ENCODE measurements at places on chromosomes 6 and 20.
A peak's percentile ranks its signal among the peaks of the same experiment; 100 is the strongest.

DNA sequence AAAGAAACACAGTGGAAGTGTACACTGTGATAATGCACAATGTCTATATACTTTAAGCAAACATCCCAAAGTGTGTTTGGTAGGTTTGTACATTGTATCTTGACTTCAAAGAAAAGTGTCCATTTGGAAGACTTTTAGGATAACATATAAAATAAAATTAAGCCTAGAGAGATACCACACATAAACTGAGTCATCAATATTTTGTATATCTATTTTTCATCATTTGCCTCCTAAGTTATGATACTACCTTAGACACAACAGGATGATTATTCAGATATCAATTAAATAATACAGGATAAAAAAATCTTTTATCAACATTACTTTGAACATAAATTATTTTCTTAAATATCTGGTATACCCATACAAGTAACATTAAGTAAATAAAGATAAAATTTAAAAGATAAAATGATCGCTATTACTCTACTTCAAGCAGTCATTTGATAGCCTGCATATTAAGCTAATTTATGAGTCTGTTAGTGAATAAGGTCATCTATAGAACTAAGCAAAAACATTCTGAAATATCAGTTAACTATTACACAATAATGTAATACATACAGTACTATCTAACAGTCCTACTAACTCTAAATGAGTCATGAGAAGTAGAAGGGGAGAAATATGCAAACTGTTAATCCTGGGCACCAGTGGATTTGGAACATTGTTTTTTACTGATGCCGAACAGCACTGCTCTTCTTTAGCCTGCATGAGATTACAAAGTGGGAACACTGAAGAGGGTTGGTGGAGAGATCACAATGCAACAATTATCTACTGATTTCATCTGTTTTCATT, 158.4 kb upstream of the SIM1 start:
- DNase-seq, result no peak

GRCh38 chr6:139927236-139927635, 552.8 kb upstream of the CITED2 start:
- no peak for DNase-seq

DNA sequence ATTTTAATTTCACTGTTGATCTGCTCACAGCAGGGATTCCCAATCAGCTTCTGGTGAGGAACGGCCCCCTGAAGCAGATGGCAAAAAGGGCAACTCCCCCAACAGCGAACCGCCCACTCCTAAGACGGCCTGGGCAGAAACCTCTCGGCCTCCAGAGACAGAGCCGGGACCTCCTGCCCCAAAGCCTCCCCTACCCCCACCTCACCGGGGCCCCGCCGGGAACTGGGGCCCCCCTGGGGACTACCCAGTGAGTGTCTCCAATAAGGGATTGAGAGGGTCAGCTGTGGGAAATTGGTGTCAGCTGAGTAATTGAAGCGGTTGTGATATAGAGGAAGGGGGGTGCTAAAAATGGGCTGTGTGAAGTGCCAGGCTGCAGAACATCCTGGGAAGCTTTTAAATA, 6.4 kb downstream of the PRRC2A start:
- no peak for DNase-seq

- no peak for DNase-seq
These were observed 63.2 kb upstream of the TIAM2 start for GRCh38 chr6:154931711-154932424.

GRCh38 chr6:79737172-79737571, 106.0 kb downstream of the SH3BGRL2 start:
- no peak for DNase-seq

GRCh38 chr6:105595829-105596228, 192.9 kb upstream of the PREP start:
- no peak for DNase-seq

DNA sequence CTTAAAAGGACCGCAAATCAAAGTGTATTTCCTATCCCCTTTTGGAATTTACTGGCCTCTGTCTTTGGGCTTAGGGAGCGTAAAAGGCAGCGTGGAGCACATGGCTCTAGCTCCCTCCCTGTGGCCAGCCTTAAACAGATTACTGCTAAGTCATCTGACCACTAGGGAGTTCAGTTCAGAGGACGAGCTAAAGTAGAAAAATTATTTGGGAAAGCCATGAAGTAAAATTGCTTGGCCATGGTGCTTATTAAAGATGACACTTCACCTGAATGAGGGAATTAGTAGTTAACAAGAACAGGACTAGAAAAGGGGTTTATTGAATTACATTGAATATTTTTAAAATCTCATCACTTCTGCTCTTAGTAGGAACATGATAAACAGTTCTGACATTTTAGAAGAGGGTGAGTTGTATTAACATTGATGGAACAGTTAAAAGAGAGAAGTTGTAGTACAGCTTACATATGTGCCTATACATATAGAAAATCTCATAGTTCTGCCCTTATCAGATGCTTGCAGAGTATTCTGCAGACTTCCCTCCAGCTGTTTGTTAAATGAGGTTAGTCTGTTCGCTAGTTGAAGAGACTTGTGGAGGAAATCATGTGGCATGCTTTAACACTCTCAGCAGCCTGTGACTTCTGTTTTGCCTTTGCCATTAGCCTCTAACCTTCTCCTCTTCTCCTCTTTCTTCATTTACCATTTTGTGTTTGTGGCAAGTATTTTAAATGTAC, 31.2 kb upstream of the MAPK13 start:
- no peak for DNase-seq

- no peak for DNase-seq
These were observed 93.6 kb downstream of the PLCB1 start for GRCh38 chr20:8225658-8226057.

DNA sequence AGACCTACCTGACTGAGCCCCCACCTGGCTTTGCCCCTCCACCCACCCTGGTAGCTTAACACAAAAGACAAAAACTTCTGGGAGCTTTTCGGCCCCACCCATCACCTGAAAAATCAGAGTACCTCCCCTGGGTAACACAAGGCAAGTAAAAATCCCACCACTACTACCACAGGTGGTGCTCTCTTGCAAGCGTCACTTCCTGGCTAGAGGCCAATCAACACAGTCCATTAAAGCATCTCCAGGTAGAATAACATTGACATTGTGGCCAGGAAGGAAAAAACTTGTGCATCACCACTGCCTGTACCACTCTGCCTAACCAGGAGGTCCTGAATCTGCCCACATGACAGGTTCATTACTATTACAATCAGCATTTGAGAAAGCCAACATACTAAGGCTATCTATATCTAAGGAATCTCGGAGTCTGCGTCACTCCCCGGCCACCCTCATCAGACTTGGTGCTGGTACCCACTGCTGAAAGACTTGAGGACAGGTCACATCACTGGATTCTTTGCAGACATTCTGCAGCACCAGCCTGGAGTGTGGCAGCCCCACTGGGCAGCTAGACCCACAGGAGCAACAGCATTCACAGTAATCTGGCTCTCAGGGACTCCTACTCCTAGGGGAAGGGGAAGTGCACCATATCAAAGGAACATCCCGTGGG, 125.9 kb downstream of the CDK19 start:
- DNase-seq, result no peak

- DNase-seq, result no peak
These were observed 38.3 kb downstream of the PDRG1 start for GRCh38 chr20:31913431-31914157.

- no peak for DNase-seq
These were observed 39.2 kb downstream of the MMUT start for GRCh38 chr6:49423817-49424216.

GRCh38 chr6:158002951-158003853, 21.5 kb downstream of the SYNJ2 start:
- DNase-seq, result no peak

DNA sequence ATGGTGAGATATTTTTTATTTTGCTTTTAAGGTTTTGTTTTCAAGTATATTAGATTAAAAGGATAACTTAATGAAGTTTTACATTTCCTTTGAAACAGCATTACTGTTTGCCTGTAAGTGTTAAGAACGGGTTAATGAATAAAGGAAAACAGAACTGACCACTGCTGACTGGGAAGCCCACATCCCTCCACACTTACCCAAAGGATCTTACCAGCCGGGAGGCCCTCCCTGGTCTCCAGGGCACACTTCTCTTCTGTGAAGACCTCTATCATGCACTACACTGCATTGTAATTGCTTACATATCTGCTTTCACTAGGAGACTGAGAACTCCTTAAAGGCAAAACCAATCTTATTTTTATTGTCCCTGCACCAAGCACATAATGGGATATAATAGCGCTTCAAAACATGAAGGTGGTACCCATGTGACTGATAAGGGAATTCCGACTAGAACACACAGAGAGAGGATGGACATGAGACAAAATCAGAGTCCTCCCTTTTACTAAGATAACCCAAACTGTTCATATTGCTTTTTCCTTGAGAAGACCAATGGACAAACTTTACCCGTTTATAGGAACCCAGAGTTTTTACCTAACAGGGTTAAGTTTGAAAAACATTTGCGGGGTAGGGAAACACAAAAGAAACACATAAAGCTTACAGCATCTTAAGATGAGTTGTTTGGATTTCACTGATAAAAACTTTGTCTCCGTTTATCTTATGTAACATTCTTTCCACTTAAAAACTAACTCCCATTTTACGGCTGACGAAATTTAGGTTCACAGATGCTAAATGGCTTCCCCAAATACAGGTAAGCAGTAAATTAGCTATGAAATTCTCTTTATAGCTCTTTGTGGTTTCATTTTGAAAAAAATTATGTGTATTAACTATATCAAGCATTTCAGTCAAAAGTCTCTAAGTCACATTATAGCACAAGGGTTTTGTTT, 8.7 kb downstream of the EZR start:
- DNase-seq, result no peak

- DNase-seq, result no peak
These were observed 198.8 kb upstream of the THEMIS start for GRCh38 chr6:128099571-128100197.

GRCh38 chr20:32189691-32190615, 17.6 kb downstream of the PLAGL2 start:
- peak; percentile 40 for DNase-seq

DNA sequence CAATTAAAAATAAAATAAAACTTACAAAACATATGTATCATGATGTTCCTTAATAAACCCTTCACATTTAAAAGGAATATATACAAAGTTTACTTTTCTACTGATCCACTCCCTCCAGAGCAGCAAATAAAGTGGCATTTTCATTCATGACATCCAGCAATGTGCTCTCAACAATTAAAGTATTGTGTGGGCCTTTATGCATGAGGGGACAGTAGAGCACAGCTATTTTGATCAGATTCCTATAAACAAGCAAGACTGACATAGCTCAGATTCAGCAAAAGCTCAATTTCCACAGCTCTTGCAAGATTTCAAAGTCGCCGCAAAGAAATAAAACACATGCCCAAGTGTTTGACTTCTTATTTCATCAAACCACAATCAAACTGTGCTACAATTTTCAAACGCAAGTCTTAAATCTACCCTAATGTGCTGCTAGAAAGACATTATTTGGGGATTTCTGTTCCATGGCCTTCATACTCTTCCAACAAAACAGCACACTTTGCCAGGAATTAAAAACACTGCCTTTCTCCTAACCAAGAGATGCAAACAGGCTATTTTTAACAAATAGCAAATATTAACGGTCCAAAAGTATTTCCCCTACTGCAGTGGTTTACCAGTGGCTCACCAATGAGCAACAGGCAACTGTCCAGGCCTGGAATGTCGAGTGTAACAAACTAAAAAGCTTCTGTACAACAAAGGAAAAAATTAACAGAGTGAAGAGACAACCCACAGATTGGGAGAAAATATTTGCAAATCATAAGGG, 52.3 kb downstream of the MBOAT1 start:
- no peak for DNase-seq

DNA sequence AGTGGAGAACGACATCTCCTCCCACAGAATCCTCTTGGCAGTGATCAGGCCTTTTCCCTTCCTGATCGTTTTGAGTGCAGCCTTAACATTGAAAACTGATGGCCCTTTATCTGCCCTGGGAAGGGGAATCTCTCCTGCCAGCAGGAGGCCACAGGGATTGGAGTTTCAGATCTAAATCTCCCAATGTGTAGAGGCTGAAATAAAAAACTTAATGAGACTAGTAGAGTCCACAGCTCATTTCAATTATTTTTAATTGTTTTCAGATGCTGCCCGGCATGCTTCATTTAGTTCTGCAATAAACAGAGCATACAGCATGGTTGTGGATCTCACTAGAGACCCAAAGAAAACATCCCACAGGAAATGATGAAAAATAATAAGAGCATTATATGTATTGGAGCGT, 662.2 kb upstream of the HS3ST5 start:
- no peak for DNase-seq

DNA sequence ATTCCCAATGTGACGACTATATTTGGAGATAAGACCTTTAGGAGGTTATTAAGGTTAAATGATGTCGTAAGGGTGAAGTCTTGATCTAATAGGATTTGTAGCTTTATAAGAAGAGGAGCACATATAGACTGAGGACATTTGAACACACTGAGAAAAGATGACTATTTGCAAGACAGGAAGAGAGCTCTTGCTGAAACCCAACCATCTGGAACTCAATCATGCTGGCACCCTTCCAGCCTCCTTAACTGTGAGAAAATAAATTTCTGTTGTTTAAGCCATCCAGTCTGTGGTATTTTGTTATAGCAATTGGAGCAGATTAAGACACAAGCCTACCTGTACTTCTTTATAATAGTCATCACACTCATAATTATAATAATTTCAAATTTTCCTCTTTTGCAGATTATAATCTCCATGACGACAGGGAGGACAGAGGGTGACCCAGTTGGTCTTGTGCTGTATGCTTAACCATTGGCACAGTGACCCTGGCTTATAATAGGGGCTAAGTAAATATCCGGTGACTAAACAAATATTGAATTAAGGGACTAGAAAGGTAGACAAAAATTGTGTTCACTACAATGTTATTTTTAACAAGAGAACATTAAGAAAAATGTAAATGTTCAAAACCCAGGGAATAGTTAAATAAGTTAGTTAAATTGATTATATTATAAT, 206.4 kb upstream of the HDDC2 start:
- no peak for DNase-seq

- DNase-seq, result no peak
These were observed 128.5 kb upstream of the CDYL start for GRCh38 chr6:4647414-4648365.

GRCh38 chr6:136822046-136822375, 381 bp upstream of the PEX7 start:
- DNase-seq, result no peak

- no peak for DNase-seq
These were observed 55.7 kb downstream of the GNAS start for GRCh38 chr20:58908221-58908620.

Data from D721Med (cell line).